H7 (cell line): ENCODE measurements at places on chromosomes 6 and 20.

- DNase-seq, result peak; percentile 34
Measured at GRCh38 chr20:17556837-17557674, 12.8 kb upstream of the DSTN start.

GRCh38 chr6:4610256-4610655 is 165.9 kb upstream of the CDYL start:
- DNase-seq, result no peak

DNA sequence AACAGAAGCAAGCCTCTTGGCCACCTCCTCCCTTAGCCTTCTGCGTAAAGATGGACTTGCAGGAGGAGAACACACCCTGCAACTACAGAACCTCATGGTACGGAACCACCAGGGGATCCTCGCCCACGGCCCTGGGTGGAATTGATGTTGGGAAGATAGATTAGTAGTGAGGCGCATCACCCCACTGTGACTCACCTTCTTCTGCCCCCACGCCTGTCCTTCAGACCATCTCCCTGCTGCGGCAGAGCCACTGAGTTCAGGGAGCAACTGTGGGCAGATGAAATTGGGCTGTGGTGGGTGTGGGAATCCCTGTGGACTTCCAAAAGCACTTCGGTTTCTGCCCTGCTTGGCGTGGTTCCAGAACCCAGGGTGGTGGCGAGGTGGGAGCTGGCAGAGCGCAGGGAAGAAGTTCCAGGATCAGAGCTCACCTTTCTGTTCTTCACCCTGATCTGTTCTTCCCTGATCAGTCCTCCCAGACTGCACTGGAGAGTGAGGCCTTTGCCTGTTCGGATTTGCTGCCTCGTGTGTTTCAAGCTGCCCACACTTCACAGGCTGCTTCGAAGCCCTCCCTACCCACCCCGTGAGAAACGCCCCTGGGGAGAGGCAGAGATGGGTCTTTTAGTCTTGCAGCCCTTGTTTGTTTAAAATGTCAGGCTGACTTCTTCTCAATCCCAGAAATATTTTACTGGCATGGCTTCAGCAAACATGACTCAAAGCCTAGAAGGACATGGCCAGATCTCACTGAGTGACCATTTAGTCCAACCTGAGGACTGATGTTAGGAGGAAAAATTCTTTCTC is 92.8 kb upstream of the MLN start:
- no peak for DNase-seq

DNA sequence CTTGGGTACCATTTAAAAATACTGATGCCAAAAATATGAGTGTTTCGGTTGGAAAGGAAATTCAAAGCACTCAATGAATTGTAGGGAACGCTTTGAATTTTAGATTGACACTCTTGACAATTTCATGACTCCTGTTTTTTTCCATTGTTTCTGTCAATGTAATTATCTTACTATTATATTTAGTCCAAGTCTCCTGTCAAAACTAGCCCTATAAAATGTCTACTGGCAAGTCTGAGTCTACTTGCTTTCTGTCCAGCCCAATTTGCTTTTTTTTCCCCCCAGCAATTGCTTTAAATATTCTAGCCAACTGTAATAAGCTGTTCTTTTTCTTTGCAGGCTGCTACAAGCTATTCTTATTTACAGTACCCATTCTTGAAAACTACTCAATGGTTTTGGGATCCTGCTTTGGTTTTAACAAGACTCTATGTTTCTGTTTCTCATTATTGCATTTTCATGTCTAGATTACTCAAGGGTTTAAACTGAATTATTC is 1103.9 kb upstream of the GJE1 start:
- no peak for DNase-seq

DNA sequence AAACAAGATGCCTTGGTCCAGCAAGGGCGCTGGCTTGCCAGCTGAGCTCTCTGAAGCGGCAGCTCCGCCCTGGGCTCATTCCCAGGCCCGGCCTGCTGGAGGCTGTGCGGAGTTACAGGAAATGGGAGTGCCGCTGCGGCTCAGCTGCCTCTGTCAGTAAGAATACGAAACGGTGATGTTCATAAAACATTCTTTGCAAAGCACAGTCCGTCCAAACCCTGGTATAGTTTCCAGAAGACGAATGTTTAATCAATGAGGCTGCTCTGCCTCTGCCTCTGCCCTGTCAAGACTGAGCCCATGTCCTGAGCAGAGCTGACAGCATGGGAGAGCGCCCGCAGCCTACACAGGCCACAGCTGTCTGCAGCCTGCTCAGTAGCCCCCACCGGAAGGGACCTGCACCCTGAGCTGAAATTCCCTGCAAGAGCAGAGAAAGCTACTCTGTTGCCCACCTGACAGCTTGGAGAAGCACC is 153.3 kb upstream of the SNX9 start:
- DNase-seq, result peak; percentile 83

- no peak for DNase-seq
Measured at GRCh38 chr6:108417027-108417426, 122.2 kb downstream of the AFG1L start.

DNA sequence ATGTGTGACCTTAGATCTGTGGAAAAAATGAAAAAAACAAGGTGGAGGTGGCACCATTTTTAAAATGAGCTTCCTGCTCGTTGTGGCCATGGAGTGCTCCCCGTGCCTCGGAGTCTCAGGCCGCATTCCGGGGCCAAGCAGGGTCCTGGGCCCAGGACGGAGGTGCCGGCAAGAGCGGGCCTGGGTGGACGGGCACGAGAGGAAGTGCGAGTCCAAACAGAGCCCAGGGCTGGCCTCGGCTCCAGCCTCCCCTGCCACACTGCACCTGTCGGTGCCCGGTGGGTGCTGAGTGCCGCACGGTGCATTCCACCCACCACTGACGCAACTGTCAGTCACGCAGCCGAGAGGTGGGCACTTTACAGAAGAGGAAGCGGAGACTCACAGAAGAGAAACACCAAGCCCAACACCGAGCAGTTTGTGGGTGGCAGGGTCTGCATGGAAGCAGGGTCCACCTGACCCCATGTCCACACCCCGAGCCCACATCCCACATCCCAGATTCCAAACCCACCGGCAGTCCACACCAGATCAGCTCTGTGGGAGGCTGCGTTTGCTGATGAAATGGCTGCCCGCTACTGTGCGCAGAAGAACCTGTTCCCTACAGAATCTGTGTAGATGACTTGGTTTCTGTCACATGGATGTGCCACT is 97.7 kb downstream of the PSMB1 start:
- peak; percentile 45 for DNase-seq

DNA sequence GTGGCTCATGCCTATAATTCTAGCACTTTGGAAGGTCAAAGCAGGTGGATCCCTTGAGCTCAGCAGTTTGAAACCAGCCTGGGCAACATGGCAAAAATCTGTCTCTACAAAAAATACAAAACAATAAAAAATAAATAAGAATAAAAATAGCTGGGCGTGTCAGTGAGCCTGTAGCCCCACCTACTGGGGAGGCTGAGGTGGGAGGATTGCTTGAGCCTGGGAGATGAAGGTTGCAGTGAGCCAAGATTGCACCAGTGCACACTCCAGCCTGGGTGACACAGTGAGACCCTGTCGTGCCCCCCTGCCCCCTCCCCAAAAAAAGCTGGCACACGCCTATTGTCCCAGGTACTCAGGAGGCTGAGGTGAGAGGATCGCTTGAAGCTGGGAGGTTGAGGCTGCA is 35.1 kb upstream of the SRPK1 start:
- DNase-seq, result no peak

GRCh38 chr6:131471331-131471730 is 101.7 kb upstream of the ARG1 start:
- DNase-seq, result no peak

DNA sequence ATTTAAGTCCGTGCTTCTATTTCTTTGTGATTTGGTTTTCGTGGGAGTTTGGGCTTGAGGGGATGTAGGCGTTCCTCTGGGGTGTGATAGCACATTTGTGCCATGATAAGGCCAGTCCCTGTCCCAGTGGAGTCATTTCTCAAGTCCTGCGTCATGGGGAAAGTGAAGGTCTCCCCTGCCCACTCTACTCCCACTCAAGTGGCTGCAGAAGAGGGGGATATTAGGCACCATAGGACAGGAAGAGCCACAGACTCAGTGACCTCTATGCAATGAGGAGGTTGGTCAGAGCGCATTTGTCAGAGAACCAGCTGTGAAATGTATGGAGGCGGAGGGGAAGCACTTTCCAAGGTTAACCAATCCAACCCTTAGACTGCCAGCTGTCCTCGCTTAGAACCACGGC is 51.9 kb upstream of the EDN1 start:
- no peak for DNase-seq

DNA sequence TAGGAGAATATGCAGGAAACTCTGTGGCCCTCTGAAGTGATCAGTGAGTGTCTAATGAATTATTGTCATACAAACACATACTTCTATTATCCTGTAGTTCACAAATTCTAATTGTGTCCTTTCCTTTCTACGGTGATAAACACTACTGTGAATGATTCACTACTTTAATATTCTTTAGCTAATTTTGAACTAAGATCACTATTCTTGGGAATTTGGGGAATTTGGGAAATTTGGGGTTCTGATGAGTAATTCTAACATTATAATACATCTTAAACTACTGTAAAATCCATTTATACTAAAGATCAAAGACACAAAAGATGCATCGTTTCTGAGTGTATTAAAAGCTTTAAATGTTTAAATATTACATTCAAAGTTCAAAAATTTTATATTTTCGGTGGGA is 1287.2 kb upstream of the CITED2 start:
- DNase-seq, result no peak

- no peak for DNase-seq
Measured at GRCh38 chr20:40319741-40320516, 369.1 kb downstream of the MAFB start.

DNA sequence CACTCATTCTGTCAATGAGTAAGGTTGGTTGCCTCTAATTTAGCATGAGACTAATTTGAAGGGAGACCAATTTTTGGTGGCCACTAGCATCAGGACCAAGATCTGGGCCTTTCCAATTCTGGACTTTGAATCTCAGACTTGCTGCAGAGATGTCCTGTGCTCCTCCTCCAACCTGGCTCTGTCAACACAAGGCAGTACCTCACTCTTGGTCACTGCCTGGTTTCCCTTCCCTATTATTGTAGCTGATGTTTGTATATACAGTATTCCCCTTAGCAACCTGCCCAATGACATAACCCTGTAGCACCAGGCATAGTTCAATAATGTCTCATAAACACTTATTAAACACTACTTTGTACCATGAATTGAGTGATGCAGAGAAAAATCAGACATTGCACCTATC is 50.4 kb downstream of the UNC5CL start:
- no peak for DNase-seq

- DNase-seq, result no peak
Measured at GRCh38 chr6:34324738-34325444, 67.6 kb downstream of the NUDT3 start.

DNA sequence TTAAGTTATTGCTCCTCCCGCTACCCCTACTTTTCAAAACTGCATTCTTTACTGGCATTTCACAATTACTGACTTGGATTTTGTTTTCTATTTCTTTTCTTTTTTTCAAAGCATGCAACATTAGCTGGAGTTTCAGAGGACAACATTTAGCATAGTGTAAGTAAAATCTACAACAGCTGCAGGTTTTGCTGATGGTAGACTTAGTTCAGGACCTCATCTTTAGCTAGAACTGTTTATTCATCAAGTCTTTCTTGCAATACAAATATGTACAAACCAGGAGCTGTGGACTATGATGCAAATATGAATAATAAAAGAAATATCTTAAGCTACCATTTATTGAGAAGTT is 728 bp upstream of the CEP162 start:
- no peak for DNase-seq

GRCh38 chr6:26045065-26045927 is 41.9 kb upstream of the HFE start:
- DNase-seq, result no peak

GRCh38 chr6:33427585-33428223 is 7.8 kb downstream of the SYNGAP1 start:
- DNase-seq, result peak; percentile 88

- peak; percentile 12 for DNase-seq
Measured at GRCh38 chr6:75317503-75318206, 33.1 kb upstream of the TMEM30A start.

DNA sequence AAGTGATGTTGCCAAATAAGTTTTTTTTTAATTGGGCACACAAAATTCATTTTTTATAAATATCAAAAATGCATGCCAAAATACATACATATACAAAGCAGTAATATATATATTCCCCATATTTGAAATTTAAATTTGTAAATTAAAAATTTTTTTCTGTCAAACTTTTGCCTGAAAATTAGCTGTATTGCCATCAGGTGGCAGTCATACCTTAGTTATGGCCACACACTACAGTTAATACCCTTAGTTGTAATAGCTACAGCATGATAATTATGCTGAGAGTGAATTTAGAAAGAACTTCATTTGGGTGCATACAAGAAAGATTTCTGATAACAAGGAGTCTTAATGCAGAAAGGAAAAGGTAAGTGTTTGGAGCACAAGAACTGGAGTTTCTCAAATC is 46.2 kb upstream of the SDHAF4 start:
- peak; percentile 5 for DNase-seq

DNA sequence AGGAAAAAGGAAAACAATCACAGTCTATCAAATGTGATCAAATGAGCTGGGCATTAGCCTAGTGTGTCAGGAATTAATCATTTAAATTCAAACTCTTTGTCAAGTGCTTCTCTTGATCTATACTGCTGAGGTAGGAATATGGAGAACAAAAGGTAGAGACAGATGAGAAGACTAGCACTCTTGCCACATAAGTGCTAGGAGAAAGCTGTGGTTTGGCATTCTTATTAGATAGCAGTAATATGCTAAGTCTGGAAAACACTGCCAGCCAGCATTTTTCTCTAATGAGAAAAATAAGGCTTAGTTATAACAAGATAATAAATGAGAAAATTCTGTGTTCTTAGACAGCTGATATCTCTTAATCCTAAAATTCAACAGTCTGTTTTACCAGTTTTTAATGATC is 38.9 kb downstream of the ORC3 start:
- DNase-seq, result no peak

- DNase-seq, result no peak
Measured at GRCh38 chr6:16722630-16723029, 38.6 kb downstream of the ATXN1 start.

- no peak for DNase-seq
Measured at GRCh38 chr6:41958022-41958856, 16.6 kb upstream of the CCND3 start.

DNA sequence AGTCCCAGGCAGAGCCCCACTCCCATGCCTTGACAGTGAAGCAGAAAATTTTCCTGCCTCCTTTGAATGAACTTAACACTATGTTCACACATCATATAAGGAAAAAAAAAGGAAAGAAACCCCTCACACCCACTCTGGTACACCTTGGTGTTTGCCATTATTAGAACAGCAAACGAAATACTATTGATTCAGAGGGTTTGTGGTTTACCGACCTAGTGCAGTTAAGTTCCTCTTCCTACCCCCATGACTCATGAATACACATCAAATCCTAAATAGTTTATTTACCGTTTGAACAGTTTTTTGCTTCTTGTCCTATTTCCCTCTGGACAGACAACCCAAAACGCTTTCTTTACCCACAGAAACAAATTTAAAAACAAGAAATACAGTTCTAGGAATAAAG is 237.7 kb downstream of the FOXA2 start:
- DNase-seq, result no peak

DNA sequence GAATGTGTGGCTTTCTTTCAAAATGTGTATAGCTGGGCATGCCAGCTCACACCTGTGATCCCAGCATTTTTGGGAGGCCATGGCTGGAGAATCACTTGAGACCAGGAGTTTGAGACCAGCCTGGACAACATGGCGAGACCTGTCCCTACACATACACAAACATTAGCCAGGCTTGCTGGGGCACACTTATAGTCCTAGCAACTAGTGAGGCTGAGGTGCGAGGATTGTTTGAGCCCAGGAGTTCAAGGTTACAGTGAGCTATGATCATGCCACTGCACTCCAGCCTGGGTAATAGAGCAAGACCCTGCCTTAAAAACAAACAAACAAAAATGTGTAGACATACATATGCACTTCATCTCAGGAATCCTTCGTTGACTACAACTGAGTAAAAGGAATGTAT is 31.1 kb upstream of the PLEKHG1 start:
- no peak for DNase-seq
